ENCODE measurements at places on chromosomes 4 and X. TPM values are rescaled to one million over a fixed set of nuclear protein-coding genes. Genes with fewer than 3 reads are reported as not detected.

NWD2 gene
- polyA plus RNA-seq: not detected

PTPN13 gene
- polyA plus RNA-seq: 12.0 TPM

MAGEA2 gene
- not detected for polyA plus RNA-seq

CSAG3 gene
- not detected for polyA plus RNA-seq

FAM149A gene
- polyA plus RNA-seq: 0.50 TPM

AMTN gene
- polyA plus RNA-seq: not detected

GPC3 gene
- 0.06 TPM for polyA plus RNA-seq

PDCL2 gene
- not detected for polyA plus RNA-seq

POU3F4 gene
- not detected for polyA plus RNA-seq

CABS1 gene
- not detected for polyA plus RNA-seq

PLXNB3 gene
- 8.3 TPM for polyA plus RNA-seq

IBSP gene
- polyA plus RNA-seq: not detected

MAPK10 gene
- polyA plus RNA-seq: 1.2 TPM

BEND2 gene
- polyA plus RNA-seq: not detected

NPY1R gene
- polyA plus RNA-seq: 0.03 TPM

SPANXN3 gene
- polyA plus RNA-seq: not detected

SEC24D gene
- polyA plus RNA-seq: 17.9 TPM

BMP2K gene
- polyA plus RNA-seq: 10.4 TPM

TMPRSS11B gene
- not detected for polyA plus RNA-seq

VMA21 gene
- polyA plus RNA-seq: 20.3 TPM

CCKAR gene
- not detected for polyA plus RNA-seq

SPARCL1 gene
- polyA plus RNA-seq: not detected

SLC10A4 gene
- not detected for polyA plus RNA-seq

TRIM75 gene
- polyA plus RNA-seq: not detected

TRIM61 gene
- polyA plus RNA-seq: 0.73 TPM

PITX2 gene
- polyA plus RNA-seq: 15.4 TPM

SLC6A14 gene
- polyA plus RNA-seq: 0.01 TPM

TRIML2 gene
- 48.9 TPM for polyA plus RNA-seq

EDNRA gene
- polyA plus RNA-seq: 1.5 TPM

TSPAN6 gene
- polyA plus RNA-seq: 16.2 TPM

GPRIN3 gene
- polyA plus RNA-seq: not detected

PRDM8 gene
- 3.5 TPM for polyA plus RNA-seq

MAGEB10 gene
- not detected for polyA plus RNA-seq

HTT-AS gene
- polyA plus RNA-seq: not detected

P2RY4 gene
- not detected for polyA plus RNA-seq

ZBED1 gene
- polyA plus RNA-seq: 11.5 TPM

MAGEC1 gene
- not detected for polyA plus RNA-seq

SPANXB1 gene
- not detected for polyA plus RNA-seq

YY2 gene
- 1.2 TPM for polyA plus RNA-seq

All from foreskin keratinocyte (primary cell).